Foreskin keratinocyte (primary cell): ENCODE measurements at places on chromosomes 5 and 9. TPM values are rescaled to one million over a fixed set of nuclear protein-coding genes. Genes with fewer than 3 reads are reported as not detected.

- no peak for DNase-seq
These were observed 166.1 kb downstream of the HACD4 start for GRCh38 chr9:20865347-20865746.

Gene NFIB
- total RNA-seq = 24.3 and 26.5 TPM in 2 replicates

Gene LTC4S
- total RNA-seq = 0.60 and 0.71 TPM in 2 replicates

Gene RNF183
- total RNA-seq = not detected in 2 replicates

Gene HTR4
- total RNA-seq = not detected in 2 replicates

Gene SCGB3A2
- not detected in 2 replicates for total RNA-seq

DNA sequence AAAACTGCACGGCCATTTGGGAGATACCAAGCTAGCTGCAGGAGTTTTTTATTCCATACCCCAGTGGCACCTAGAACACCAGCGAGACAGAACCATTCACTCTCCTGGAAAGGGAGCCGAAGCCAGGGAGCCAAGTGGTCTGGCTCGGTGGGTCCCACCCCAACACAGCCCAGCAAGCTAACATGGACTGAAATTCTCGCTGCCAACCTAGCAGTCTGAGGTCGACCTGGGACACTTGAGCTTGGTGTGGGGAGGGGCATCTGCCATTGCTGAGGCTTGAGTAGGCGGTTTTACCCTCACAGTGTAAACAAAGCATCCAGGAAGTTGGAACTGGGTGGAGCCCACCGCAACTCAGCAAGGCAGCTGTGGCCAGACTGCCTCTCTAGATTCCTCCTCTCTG is 108.9 kb upstream of the CHD1 start:
- no peak for DNase-seq

DNA sequence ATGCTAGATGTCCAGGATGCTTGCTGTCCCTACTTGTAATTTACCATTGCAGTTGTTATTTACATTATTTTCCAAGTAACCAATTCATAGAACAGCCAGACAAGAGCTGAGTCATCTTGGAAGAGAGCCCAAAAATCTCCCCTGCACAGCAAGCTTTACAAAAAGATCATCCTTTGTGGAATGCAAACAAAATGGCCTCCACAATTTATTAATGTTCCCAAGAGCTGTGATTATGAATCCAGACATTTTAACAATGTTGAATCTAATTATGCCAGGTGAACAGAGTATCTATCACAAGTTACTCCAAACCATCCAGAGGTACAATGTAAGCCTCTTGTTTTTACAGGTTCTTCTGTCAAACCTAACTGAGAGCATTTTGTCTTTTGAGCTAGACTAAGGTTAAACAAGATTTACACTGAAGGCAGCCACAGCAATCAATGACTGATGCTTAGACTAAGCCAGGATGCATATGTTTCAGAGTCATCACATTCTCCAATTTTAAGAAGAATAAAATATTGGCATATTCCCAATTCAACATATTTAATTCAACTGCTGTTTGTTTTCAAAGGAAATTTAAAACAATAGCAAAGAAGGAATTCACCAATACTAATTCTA is 95.3 kb upstream of the SLC12A2 start:
- DNase-seq = peak; percentile 66

DNA sequence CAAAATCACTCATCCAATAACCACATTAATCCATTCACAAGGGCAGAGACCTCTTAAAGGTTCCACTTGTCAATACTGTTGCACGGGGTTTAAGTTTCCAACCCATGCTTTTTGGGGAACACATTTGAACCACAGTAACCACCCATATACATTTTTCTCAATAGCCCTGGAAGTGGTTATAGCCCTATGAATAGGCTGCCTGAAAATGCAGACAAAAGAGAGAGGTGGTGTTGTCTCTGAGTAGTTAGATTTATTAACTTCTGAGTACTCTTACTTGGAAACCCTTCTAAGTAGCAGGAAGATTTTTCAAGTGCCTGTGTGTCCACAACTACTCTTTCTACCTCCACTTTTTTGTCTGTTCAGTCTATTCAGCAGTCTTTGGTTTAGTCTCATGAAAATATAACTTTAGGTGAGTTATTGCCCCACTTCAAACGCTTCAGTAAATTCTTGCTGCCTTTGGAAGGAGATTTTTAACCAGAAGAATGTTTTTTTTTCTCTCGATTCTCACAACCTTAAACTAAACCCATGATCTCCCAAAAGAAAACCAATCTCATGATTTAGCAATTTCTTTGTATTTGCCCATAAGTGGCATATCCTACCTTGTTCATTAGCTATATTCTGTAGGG is 42.6 kb downstream of the ARHGEF28 start:
- DNase-seq = no peak

Gene CBY3
- total RNA-seq = not detected in 2 replicates

DNA sequence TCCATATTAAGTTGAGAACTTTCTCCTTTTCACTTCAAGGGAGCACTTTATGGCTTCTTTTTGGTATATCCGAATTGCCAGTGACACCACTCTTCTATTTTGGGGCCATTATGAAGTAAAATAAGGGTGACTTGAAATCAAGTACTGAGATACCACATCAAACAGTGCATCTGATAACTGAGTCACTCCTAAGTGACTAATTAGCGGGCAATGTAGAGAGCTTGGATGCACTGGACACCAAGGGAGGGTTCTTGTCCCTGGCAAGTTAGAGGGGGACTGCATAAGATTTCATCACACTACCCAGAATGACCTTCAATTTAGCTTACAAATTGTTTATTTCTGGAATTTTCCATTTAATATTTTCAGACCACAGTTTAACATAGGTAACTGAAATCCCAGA is 813.9 kb upstream of the CDH10 start:
- DNase-seq = no peak

Gene CACNA1B
- total RNA-seq = 0.03 and 0.04 TPM in 2 replicates

GRCh38 chr5:99936911-99937310 is 598.3 kb upstream of the FAM174A start:
- peak; percentile 11 for DNase-seq

- DNase-seq = no peak
These were observed 138.5 kb upstream of the EGFLAM start for GRCh38 chr5:38119836-38120235.

DNA sequence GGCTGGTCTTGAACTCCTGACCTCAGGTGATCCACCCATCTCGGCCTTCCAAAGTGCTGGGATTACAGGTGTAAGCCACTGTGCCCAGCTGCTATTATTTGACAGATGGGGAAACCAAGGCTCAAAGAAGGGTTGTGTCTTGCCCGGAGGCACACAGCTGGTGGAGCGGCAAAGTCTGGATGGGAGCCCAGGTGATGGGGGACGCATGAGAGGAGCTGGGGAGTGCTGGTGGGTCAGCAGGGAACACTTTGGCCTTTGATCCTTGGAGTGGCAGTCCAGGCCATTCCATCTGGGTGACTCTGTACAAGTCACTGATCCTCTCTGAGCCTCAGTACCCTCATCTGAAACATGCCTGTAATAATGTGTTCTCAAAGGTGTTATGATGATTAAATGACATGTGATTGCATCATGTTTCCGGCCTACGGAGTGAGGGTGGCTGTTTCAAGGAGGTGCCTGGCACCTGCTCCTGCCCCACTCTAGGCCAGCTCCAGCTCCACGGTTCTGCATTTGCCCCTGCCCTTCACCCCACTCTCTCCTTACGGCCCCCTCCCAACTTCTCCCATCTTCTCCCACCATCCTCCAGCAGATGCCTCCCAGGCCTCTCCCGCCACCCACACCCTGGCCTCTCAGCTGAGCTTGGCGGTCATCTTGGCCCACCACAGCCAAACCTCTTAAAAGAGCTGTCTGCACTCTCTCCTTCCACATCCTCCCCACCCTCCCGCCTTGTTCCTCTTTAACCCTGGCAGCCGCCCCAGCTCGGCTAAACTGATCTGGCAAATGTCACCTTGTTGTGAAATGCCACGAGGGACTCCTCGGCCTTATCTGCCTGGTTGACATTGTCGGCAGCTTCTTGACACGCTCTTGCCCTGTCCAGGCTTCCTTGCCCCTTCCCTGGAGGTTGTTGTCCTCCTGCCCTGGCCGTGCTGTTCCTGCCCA is 5.5 kb upstream of the DBN1 start:
- DNase-seq = no peak

GRCh38 chr9:123344192-123344949 is 11.6 kb upstream of the CRB2 start:
- DNase-seq = no peak

DNA sequence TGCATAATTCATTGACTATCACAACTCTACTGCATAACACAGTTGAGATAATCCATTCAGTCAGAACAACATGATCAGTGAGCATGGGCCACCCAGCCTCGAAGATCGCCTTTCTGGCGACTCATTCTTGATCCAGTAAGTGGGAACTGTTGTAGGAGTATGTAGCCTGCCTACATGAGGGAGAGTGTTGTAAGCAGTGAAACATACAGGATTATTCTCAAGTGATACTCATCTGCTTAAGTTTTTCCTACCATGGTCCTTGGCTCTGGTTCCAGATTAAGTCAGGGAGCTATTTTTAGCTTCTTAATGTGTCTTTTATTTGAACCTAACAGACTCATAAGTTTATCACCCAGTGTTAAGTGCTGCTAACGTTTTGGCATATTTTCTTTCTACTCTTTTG is 44.0 kb downstream of the TNPO1 start:
- DNase-seq = no peak

Gene MOB3B
- total RNA-seq = 27.7 and 35.0 TPM in 2 replicates

Gene CCDC192
- total RNA-seq = not detected in 2 replicates

GRCh38 chr9:133210202-133210532 is 1.1 kb upstream of the OBP2B start:
- DNase-seq = no peak

Gene IFNE
- total RNA-seq = 1.4 and 1.9 TPM in 2 replicates

Gene RPP25L
- total RNA-seq = 21.1 and 24.3 TPM in 2 replicates

DNA sequence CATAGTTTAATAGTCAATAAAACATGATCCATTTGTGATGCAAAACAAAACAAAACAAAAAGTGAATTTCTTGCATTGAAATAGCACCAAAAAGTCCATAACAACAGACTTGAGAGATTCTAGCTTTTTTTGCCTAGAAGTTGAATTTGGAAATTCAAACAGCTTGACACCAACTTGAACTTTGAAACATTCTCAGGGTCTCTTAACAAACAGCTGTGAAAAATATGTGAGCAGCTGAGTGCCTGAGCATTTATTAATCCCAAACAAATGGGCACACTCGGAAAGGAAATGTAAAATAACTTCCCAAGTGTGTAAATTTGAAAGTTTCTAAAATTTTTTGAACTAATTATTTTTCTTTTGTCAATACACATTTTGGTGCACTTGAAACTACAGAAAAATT is 56.0 kb upstream of the HMHB1 start:
- no peak for DNase-seq

DNA sequence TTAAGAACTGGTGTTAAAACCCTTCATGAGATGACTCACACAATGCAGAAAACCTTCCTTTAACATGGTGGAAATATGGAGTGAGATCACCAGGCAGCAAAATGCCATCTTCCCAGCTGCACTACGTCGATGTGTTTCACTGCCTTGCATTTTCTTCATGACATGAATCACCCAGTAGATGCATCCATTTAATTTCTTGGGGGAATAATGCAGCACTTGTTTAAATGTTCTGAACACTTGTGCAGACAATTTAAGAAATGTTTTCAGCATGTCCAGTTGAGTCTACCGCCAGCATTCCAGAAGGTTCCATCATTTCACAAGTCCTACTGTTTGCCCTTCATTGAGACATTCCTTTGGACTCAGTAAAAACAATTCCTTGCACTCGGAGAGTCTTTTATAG is 81.6 kb downstream of the ADAMTS16 start:
- peak; percentile 2 for DNase-seq

DNA sequence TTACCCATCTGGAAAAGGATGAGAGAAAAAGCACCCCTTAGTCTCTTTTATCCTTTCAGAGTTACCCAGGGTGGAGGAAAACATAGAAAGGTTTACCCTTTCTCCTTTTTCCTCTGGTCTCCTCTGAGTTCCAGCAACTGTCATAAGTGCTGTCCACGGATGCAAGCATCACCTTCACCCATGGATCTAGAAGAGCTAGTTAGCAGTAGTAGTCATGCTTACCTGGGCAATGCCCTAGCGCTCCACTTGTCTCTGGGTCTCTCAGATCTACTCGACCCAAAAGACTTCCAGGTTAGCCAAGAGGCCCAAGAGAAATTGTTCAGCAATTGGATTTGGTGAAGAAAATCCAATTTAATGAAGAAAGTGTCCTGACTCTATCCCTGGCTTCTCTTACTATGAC is 656.2 kb upstream of the PTPRD start:
- peak; percentile 2 for DNase-seq

GRCh38 chr5:151739939-151740335 is 18.5 kb downstream of the ATOX1 start:
- DNase-seq = peak; percentile 64

Gene RUSC2
- total RNA-seq = 15.5 and 16.2 TPM in 2 replicates

Gene MLANA
- not detected in 2 replicates for total RNA-seq

GRCh38 chr5:54993318-54993717 is 7.9 kb upstream of the ESM1 start:
- no peak for DNase-seq

DNA sequence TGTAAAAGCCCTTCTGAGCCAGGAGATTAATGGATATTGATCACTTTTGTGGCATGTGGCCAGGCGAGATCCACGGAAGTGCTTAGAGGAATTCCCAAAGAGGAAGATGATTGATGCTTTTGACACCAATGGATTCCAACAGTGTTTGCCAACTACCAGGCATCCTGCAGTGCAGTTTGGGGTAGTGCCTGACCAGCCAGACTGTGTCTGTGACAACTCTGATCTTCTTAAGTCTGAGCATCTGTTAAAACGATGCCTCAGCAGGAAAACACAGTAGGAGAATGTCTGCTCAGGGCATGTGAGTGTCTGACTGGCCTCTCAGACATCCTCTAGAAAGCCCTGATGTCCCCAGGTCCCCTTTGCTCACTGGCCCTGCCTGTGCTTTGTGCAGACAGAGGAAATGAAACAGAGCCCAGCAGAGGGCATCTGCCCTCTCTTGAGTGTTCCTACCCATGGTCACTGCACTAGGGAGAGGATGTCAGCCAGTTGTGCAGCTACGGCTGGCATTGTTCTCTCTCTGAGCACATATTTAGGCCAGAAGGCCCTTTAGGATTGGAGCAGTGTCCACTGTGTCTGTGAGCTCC is 57.0 kb downstream of the TRPC7 start:
- no peak for DNase-seq
